ENCODE measurements at places on chromosomes 11 and 22.
A peak's percentile ranks its signal among the peaks of the same experiment; 100 is the strongest.

DNA sequence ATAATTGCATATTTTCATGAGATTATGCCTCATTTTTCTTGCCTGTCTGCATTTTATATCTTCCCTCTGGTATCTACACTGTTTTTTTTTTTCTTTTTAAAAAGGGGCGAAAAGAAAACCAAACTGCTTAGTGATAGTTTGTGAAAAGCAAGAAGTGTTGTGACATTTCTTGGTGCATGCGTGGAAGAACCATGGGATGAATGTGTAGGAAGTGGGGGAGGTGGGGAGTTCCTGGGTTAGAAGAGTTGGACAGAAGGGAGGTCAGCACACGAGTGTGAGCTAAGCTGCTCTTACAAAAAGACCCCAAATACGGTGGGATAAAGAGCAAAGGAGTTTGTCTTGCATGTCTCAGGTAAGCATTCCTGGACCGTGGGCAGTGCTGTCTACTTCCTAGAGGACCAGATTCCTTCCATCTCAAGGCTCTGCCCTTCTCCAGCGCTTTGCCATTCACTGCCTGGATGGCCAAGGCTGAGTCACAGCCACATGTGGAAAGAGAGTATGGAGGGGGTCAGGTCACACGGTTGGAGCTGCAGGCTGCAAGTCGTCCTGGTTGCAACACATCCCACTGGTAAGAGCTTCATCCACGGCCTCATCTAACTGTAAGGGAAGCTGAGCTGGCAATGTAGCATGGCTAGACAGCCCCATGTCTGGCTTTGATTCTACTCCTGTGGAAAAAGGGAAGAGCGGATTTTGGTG, 300.6 kb downstream of the DDX10 start:
- DNase-seq = no peak

- DNase-seq = no peak
These were observed 840 bp downstream of the VPREB3 start for GRCh38 chr22:23753385-23753784.

DNA sequence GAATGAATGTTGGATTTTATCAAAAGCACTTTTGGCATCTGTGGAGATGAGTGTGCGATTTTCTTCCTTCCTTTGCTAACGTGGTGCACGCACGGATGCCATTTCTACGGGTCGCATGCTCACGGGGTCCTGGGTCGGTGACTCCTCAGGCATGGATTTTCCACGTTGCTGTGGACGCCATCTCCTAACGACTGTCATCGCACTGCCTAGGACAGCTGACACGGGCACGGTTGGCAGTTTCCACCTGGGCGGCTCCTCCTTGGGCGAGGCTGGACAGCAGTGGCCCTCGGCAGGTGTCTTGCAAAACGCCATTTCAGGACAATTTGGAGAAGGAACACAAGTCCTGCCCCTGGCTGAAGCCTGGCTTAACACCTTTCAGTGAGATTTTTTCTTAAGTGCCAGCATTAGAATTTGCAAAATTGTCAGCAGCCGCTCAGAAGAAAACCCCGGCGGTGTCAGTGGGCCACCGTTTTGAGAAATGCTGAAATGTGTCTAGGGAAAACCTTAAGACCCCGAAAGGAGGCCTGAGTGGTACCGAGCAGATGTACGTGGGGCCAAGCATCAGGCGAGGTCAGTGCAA, 34.7 kb upstream of the TOLLIP start:
- no peak for DNase-seq

- DNase-seq = no peak
These were observed 573 bp downstream of the STK33 start for GRCh38 chr11:8593455-8593854.

GRCh38 chr22:28594797-28595462, 84.7 kb downstream of the TTC28 start:
- DNase-seq = peak; percentile 75

DNA sequence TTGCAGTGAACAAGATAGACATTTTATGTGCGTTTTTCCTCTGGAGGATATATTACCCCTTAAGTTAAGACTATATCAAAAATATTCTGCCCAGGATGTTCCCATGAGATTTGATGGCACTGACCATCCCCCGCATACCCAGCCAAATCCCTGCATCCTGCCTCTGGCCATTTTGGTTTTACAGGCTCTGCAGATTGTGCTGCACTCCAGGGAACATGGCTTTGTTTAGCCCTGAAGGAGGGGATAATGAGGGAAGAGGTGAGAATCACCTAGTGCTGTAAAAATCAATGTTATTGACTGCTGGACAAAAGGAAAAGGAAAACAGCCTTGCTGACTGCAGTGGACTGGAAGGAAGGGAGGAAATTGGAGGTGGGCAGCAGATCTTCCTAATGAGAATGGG, 717.4 kb downstream of the DLG2 start:
- DNase-seq = no peak

DNA sequence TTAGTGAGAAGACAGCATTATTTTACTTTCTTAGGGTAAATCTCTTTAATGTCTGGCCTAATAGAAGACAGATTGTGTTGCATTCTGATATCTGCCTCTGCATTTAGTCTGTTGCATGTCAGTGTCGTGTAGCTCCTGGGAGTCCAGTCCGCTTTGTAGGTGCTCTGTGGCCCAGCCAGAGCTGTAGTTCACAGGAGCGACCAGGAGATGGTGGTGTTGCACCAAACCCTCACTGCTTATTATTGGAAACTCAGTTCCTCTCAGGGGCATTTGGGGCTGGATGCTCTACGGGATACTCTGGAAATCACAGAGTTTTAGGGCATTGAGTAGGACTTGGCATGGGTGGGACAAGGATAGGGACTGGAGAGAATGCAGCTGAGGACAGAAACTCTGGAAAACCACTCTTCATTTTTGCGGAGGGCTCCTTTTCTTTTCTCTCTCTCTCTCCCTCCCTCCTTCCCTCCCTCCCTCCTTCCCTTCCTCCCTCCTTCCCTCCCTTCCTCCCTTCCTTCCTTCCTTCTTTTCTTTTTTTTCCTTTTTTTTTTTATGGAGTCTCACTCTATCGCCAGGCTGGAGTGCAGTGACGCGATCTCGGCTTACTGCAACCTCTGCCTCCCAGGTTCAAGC, 21.7 kb downstream of the MIAT start:
- DNase-seq = no peak

GRCh38 chr22:19766240-19766510, 5.6 kb downstream of the TBX1 start:
- no peak for DNase-seq

GRCh38 chr11:13924801-13925327, 37.7 kb upstream of the SPON1 start:
- no peak for DNase-seq

DNA sequence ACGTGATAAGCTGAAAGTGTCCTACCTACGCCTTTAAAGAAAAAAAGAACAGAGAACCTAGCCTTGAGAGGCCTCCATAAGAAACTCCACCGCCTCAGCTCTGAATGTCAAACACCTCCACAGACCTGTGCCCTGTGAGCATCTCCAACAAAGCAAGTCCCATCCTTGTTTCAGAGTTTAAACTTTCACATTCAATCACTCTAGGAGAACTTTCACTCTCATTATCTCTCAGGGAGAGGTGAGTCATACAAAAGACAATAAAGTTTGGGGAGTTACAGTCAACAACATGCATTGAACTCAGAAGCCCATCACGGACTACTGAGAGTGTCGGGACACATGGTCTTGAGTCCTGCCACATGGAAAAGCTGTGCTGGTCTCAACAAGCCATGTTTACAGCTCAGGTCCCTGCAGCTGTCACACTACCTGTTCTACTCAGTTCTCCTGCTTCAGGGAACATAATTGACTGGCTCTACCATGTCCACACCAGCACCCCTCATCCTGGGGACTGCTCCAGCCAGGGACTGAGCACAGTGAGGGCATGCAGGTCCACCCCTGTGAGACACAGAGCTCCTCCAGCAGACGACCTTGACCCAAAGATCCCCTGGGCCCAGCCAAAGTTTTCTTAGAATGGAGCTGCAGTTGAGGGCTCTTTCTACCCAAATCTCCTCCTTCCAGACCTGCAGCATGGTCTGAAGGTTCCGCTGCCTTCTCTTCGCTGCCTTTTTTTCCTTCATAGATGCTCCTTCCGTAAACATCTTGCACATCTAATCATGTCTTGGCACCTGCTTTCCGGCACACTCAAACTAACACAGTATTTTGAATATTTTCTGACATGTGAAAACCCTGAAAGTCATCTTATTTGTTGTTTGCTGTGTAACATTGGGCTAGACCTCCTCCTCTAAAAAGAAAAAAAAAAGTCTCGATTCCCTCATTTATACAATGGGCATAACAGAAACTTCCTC, 114.9 kb downstream of the ETS1 start:
- no peak for DNase-seq

DNA sequence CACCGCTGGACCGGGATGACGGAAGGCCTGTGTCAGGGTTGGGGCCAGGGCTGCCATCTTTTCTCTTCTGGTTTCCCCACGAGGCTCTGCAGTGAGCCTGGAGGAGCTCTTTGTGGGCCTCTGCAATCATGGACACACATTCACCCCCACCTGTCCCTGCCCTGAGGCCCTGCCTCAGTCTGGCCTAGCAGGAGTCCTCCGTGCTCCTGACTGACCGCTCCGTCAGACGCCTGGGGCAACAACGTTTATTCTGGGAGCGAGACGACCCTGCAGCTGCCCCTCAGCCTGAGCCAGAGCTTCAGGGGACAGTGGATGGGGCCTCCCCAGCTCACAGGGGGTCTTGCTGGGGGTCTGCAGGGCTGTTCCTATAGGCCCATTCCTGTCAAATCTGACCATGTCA, 8.2 kb upstream of the MYEOV start:
- no peak for DNase-seq

DNA sequence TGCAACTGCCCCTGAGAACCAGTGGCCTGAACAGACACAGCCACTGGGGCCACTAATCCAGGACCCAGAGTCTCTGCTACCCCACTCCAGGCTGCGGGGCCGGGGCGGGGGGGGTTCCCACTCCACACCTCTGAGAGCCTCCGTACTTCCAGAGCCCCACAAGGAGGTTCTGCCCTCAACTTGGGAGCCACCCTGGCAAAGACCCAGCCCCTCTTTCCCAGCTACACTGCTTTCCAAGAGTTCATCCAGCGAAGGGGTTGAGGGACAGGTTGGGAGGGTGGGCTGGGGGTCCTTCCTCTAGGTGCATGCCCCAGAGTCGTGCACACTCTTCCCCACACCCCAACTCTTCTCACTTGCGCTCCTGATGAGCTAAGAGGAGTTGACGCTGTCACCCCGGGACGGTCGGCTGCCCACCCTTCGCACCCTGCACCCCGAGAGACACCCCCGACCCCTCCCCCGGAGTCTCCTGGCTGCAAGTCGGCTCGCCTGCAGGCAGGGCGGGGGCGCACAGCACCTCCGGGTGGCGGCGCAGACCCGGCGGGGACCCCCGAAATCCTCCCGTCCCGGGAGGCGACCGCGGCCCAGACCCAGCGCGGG, 531 bp downstream of the RAB3IL1 start:
- no peak for DNase-seq

- no peak for DNase-seq
These were observed 118.0 kb downstream of the GRIK4 start for GRCh38 chr11:120629407-120630080.

GRCh38 chr11:62925308-62925707, 4.1 kb upstream of the CHRM1 start:
- DNase-seq = no peak

GRCh38 chr11:73965764-73966121, 14.9 kb downstream of the DNAJB13 start:
- no peak for DNase-seq

- DNase-seq = no peak
These were observed 335.9 kb downstream of the BRD1 start for GRCh38 chr22:49491726-49492125.

DNA sequence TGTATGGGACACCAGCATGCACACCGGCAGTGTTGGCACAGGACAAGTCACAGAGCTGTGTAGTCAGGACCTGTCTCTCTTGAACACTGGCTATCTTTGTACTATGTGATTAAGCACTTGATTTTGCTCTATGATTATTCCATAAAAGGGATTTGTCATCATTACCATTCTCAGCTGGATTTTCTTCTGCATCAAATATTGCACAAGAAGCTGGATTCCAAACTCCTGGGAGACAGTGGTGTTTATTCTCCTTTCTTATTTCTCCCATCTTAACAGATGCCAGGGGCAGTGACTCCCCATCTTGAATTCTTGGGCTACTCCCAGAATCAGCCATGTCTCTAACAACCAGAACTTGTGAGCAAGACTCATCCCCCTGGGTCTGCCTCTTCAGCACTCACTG, 62.5 kb upstream of the GNAZ start:
- DNase-seq = no peak

DNA sequence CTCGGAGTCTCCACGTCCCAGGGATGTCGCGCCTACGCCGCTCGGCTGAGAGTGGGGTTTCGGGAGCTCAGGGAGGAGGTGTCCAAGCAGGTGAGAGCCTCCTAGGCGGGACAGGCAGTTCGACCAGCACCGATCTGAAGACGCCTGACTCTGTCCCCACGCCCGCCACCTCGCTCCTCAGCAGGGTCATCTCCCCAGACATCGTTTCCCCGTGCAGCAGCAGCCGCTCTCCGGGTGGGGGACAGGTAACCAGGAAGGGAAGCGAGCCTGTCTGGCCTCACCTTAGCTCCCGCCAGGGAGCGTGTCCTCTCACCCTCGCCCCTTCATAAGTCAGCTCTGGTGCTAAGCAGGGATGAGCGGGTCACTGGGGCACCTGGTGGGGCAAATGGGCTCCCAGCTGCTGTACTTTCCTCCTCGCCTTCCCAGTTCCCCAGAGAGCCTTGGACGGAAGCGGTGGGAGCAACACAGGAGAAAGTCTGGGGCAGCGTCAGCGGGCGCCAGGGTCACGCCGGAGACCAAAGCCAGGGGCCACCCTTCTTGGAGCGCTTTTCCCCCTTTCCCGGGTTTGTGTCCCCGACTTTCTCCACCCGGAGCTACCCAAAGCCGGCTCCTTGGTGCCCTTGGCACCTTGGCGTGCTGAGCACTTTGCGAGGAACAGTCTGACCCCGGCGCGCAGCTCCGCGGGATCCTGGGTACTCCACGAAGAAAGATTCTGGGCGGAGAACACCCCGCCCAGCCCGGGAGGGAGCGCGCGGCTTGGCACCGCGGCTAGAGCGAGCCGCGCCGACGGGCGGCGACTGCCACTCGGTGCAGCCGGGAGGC, 1.6 kb downstream of the SPON1 start:
- no peak for DNase-seq

DNA sequence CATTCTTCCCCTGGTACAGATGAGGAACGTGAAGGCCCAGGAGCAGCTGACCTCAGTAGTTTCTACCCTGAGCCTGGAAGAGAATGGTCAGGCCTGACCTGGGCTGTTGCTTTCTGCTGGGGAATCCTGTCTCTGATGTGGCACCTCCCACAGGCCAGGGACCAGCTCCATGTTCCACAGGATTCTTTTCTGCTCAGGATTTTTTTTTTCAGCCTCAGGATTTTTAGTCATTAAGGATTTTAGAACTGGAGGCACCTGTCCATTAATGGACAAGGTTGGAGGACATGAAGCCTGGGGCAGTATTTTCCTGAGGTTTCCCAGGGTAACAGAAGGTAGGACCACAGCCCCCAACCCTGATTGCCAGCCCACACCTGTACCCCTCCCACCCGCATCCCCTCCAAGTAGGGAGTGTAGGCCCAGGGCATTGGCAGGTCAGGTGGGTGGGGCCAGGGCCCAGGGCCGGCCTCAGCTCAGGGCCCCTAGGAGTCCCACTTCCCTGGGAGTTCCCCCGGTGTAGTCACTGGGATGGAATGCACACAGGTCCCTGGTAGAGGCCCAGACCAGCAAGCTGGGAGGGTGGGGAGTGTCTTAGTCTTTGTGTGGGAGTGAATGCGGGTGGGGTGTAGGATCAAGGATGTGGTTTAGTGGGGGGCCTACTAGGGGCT, 16.1 kb downstream of the BIK start:
- DNase-seq = no peak

- DNase-seq = peak; percentile 6
These were observed 19.8 kb downstream of the PTDSS2 start for GRCh38 chr11:469684-470560.

GRCh38 chr11:61968758-61969390, 1.4 kb upstream of the FTH1 start:
- no peak for DNase-seq

- DNase-seq = no peak
These were observed 77.6 kb downstream of the MPPED2 start for GRCh38 chr11:30508594-30508993.
